Brain pericyte (primary cell): ENCODE measurements at places on chromosomes 1 and 21.

- DNase-seq, result no peak
Measured at GRCh38 chr21:34128124-34128523, 54.7 kb downstream of the MRPS6 start.

DNA sequence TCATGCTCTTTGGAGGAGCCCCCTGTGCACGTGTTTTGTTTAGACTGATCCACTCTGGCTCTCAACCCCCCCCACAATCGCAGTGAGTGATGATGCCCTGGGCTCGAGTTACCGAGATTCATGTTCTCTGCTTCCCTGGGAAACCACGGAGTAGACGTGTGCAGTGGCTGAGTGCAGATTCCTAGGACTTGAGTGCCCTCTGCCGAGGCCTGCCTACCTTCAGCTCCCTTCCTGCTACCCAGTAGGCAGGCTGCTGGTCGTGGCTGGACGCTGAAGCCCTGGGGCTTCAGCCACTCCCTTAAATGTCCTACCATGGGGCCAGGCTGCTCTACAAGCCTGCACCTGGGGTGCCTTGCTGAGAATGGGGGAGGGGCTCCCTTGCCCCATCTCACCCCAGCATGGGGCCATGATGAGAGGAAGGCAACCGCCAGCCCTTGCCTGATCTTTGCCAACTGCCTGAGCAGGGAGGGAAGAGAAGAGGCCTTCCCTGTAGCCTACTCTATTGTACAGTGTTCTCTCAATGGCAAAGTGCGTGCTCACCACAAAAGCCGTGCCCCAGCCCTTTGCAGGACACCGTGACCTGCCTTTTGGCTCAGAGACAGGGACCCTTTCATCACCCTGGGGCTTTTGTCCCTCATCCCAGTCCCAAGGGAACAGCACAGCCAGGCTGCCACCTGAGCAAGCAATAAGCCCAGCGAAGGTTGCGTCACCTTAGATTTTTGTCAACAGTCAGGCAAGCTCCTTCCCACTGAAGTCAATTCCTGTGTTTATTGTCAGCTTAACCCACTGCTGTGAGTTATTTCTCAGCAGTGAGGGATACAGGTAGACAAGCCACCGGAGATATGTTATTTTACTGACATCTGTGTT, 4.1 kb upstream of the GRIK3 start:
- DNase-seq, result no peak

- DNase-seq, result no peak
Measured at GRCh38 chr1:16172218-16172830, 16.5 kb upstream of the EPHA2 start.

GRCh38 chr1:64685217-64685616, 59.7 kb upstream of the RAVER2 start:
- no peak for DNase-seq

GRCh38 chr1:26938004-26938658, 16.6 kb downstream of the NUDC start:
- no peak for DNase-seq

DNA sequence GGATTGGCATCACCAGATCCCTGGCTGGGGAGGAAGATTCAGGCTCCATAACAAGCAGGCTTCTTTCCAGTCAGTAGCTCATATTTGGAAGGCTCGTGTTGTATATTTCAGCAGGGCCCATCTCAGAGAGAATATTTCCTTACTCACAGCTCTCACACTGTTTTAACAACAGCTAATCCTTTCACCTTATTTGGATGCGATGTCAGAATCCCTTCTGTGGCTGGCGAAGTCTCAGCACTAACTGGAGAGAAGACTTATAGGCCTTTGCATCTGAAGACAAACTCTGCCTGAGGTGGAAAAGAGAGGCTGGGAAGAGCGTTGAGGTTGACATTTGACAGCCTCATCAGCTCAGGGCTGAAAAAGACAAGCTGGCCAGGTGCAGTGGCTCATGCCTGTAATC, 47.2 kb upstream of the CAPZB start:
- no peak for DNase-seq

GRCh38 chr1:190711069-190711468, 233.4 kb upstream of the BRINP3 start:
- DNase-seq, result no peak

DNA sequence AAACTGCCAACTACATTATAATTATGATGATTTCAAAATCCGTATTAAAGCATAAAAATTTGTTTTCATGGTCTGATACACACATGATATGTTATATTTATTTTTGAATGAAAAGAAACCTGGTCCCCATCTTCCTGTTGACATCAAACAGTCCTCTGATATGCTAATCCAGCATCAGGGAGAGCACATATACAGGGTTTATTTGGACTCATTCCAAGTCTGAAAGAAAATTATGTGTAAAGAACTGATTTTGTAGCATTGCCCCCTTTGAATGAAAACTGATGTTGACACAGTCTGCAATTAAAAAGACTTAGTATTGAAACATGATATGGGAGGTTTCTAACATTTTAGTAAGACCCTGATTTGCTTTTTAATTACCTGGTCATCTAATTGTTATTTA, 119.4 kb downstream of the NEK7 start:
- DNase-seq, result no peak

- DNase-seq, result no peak
Measured at GRCh38 chr1:244964112-244964971, 100.0 kb upstream of the HNRNPU start.

DNA sequence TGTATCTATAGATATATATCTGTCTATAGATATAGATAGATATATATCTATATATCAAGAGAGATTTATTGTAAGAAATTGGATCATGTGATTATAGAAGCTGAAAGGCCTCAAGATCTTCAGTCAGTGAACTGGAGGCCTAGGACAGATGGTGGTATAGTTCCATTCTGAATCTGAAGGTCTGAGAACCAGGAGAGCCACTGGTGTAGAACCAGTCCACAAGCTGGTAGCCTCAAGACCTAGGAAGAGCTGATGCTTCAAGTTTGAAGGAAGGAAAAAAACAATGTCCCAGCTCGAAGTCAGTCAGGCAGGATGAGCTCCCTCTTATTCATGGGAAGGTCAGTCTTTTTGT, 213.2 kb upstream of the JUN start:
- DNase-seq, result no peak

DNA sequence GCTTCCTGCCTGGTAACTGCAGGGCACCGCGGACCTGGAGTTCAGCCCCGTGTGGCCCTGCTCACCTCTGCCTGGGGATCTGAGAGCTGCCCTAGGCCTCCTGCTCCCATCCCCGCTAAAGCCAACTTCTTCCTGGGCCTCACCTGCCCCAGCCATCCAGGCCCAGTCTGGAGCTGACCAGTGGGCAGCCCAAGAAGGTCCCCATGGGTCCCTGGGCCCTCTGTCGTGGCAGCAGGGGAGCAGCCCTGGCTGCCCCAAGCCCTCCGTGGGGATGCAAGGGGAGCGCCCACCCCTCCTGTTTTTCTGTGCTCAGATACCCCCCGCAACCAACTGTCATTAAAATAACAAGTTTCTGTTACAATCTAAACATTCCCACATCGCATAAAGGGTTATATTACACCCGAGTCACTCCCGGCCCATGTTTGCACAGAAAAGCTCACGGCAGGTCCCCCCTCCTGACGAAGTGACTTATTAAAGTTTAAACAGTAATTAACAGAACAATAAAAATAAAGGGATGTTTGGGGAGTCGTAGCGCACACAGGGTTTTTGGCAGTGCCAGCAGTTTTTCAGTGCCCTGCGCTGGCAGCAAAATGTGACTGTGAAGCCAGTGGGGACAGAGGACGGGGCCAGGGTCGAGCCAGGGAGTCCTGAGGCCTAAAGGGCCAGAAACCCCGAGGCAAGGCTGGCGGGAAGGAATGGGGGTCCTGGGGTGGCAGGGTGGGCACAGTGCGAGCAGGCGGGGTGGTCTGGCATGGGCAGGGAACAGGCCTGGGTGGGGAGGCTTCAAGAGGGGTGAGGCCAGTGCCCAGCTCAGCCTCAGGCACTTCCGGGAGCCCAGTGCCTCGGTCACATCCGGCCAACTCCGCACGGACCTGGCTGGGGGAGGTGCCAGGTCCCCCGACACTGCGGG, 121.5 kb downstream of the CASZ1 start:
- DNase-seq, result no peak

GRCh38 chr1:157287462-157287861, 149.3 kb upstream of the ETV3 start:
- no peak for DNase-seq

GRCh38 chr21:45768740-45769048, 125.2 kb downstream of the PCBP3 start:
- no peak for DNase-seq
